Stimulated activated CD8-positive, alpha-beta memory T cell treated with anti-CD3 and anti-CD28 coated beads, Interleukin-2, amount 100 ng/mL, for 1 hour (primary cell): ENCODE measurements at places on chromosomes 1 and 21.

- no peak for DNase-seq
These were observed 413.7 kb downstream of the PTPRU start for GRCh38 chr1:29650041-29650400.

- no peak for DNase-seq
These were observed 68.9 kb downstream of the ATF6 start for GRCh38 chr1:161834967-161835550.

- DNase-seq, result no peak
These were observed 1.2 kb downstream of the MYOM3 start for GRCh38 chr1:24110642-24111261.

DNA sequence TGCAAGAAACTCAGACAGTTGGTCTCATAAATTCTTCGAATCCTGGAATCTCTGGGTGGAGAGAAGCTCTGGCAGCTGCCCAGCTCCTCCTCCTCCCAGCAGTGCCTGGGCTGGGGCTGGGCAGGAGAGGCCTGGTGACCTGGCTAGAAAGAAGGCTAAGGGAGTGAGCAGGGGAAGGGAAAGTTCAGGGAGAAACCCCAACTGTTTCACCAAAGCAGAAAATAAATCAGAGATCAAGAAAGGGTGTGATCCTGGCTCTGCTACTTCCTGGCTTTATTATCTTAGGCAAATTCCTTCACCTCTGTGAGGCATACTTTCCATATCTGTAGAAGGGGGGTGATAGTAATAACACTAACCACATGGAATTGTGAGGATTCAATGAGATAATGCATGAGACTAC, 8.8 kb upstream of the COL16A1 start:
- no peak for DNase-seq

DNA sequence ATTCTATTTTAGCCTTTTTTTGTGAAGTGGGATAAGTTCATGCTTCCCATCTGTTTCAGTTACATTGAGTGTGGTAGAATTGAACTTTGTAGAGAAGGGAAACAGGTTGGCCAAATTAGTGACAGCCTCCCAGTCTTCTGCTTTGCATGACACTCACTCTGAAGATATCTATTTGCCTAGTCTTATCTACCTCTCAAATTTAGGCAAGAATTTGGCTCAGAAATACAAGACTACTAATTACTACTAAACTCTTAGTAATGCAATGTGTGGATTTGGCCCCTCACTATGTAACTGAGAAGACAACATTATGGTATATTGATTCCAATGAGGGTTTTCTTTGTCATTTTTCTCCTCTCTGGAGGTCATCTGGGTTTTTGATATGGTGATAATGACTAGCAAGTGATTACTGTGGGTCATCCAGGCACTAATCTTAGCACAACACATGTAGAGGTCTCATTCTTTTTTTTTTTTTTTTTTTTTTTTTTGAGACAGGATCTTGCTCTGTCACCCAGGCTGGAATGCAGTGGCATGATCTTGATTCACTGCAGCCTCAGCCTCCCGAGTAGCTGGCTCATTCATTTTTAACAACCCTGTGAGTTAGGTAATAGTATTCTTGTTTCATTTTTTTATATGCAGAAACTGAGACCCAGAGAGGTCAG, 6.3 kb downstream of the FAM20B start:
- no peak for DNase-seq
